ENCODE measurements at places on chromosomes 6 and 20. TPM values are rescaled to one million over a fixed set of nuclear protein-coding genes. Genes with fewer than 3 reads are reported as not detected.

DNA sequence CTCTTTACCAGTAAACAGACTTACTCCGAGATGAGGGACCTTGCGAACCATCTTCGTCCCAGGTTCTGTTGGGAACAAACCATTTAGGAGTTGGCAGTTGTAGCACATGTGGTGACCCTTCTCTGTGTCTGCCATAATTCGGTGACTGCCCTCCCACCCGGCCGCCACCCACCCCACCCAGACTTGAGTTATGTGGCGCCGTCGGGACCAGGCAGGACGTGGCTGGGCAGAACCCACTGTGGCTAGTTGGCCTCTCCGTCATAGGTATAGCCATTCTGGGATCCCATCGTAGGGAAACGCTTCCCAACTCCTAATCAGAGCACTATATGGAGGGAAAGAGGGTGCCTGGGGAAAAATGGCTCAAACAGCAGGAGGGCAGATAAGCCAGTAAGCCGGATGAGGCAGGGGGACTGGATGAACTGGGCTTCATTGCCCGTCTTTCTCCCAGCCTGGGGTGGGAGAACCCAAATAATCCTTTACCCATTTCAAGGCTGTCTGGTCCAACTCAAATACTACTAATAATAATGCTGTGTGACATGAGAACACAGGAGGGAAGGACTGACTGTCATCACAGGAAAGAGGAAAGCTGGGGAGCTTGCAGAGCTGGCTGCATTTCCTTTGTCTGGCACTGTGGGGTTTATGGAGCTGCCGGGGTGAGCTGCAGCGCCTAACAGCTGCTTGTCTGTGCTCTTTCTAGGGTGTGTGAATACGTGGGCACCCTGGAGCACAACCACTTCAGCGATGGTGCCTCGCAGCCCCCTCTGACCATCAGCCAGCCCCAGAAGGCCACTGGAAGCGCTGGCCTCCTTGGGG is 73.0 kb upstream of the PBOV1 start:
- no peak for DNase-seq

DNA sequence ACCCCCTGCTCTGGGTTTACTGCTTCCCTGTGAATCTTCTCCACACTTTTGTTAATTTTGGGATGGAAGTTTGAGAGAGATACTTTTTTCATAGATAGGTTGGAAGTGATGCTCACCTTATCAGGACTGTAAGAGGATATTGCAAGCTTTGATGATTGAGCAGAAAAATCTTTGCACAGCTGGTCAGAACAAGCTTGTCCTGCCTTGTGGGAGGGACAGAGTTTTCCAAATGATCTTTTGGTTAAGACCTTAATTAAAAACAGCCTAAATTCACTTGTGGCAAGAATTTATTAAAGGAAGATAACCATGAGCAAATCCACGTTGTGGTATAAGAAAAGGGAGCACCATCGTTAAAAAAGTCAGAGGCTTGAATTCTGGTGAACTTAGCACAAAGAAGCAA is 32.2 kb downstream of the E2F3 start:
- DNase-seq: no peak

DNA sequence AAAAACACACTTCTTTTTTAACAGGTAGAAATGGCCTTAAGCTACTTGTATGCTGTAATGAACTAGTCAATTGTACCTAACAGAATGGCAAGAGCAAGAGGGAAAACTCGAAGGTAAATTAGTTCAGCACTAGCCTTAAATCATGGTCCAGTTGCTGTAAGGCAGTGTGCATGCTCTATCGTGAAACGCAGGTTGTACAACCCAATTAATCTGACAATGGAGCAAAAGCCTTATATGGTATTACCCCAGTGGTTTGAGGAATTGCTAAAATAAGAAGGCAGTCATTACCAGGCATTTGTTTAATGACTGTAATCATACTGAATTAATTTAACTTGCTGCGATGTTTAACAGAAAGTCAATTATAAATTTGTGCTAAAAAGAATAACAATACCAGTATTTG is 69.3 kb upstream of the SOX4 start:
- DNase-seq: no peak

- no peak for DNase-seq
These were observed 47.7 kb downstream of the PYGB start for GRCh38 chr20:25295386-25296093.

- DNase-seq: peak; percentile 91
These were observed 65.8 kb upstream of the ARMC2 start for GRCh38 chr6:108782179-108783041.

DNA sequence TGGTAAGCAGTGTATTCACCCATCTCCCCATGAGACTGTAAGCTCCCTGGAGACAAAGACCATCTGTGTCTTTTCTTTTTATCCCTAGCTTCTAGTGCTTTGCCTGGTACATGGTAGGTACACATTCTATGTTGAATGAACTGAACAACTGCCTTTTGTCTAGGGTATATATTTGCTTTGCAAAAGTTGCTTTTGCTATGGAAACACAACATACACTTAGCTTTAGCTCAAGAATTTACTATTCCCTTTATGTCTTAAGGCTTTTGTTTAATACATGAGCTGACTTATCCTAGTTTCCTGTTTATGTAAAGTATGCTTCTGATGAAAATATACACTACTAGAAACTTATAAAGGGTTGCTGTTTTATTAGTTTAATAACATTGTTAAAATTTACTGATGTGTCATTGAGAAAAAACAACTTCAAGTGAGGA is 198.2 kb downstream of the PRL start:
- no peak for DNase-seq

Gene DUSP15
- total RNA-seq: 49.5 TPM
